GM23338 (cell line): ENCODE measurements at places on chromosomes 3 and 15.

- DNase-seq = no peak
Observed at GRCh38 chr3:77421916-77422315, 382.0 kb downstream of the ROBO2 start.

DNA sequence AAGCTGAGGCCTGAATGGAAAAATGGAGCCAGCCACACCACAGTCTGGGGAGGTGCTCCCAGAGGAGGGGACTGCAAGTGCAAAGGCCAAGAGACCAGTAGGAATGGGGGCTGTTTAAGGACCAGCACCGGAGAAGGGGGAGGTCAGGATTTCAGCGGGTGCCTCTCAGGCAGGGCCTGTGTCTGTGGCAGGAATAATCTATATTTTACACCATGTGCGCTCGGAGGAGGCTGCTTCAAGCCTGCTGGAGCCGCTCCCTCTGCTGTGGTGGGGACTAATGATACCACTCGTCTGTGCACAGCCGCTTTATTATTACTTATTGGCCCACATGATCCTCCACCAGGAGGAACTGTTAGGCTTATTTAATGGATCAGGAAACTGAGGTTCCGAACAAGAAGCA is 45.3 kb downstream of the TPRA1 start:
- DNase-seq = no peak

DNA sequence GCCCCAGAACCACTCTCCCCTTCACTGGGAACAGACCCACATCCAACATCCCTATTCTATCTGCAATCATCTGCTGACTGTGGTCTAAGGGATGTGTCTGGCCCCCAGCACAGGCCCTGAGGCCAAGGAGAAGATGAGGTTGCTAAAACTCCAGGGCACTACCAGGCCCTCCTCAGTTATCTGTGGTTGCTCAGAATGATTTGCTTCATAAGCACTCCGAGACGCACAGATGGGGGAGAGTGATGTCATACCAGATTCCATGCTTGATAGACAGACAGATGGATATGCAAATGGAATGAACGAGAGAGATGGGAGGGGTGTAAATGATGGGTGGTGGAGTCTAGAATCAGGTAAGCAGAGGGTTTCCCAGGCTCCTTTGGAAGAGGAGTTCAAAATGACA is 57.8 kb downstream of the CEMIP start:
- no peak for DNase-seq

DNA sequence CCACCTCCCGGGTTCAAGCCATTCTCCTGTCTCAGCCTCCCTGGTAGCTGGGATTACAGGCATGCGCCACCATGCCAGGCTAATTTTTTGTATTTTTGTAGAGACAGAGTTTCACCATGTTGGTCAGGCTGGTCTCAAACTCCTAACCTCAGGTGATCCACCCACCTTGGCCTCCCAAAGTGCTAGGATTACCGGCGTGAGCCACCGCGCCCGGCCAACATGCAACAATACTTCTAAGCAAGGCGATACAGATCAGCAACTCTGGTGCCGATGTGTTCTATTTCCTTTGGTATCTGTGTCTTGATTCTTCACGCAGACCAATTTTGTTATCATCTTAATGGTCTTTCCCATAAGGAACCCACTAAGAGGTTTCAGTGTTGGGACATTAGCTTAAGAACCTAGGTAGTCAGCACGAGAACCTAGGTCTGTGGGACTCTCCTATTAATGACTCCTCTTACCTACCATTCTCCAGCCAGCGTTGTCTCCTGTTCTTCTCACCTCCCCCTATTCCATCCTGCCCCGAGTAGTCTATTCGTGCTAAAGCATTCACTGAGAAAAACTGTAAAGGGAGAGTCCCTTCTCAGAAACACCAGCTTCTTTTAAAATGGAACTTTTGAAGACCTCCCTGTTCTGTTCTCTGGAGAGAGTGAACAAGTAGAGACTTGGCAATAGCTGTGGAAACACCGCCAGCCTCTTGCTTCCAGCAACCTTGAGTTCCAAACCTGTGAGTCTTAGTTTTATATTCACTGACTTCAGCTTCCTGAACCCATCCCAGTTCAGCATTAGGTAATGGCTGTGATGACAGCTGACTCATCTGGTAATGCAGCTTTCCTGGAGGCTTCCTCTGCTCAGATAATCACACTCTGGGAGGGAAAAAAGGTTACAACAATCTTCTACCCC is 61.2 kb downstream of the TSC22D2 start:
- DNase-seq = no peak

DNA sequence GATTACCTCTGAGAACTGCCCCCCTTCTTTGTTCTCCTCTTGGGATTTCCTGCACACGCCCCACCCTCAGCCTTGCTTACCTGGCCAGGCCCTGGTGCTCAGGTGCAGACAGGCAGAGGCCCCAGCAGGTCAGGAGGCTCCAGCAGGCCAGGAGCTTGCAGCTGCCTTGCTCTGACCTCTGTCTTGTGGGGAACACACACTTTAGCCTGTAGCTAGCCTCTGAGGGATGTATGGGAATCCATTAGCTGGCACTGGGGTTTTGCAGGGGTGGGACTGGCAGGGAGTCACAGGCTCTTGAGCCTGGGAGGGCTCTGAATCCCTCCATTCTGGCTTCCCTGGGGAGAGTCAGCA is 2.7 kb downstream of the SMAD6 start:
- DNase-seq = no peak

GRCh38 chr15:96858694-96859093 is 528.2 kb downstream of the NR2F2 start:
- DNase-seq = no peak

GRCh38 chr15:71148048-71148447 is 32.8 kb downstream of the THSD4 start:
- DNase-seq = no peak

DNA sequence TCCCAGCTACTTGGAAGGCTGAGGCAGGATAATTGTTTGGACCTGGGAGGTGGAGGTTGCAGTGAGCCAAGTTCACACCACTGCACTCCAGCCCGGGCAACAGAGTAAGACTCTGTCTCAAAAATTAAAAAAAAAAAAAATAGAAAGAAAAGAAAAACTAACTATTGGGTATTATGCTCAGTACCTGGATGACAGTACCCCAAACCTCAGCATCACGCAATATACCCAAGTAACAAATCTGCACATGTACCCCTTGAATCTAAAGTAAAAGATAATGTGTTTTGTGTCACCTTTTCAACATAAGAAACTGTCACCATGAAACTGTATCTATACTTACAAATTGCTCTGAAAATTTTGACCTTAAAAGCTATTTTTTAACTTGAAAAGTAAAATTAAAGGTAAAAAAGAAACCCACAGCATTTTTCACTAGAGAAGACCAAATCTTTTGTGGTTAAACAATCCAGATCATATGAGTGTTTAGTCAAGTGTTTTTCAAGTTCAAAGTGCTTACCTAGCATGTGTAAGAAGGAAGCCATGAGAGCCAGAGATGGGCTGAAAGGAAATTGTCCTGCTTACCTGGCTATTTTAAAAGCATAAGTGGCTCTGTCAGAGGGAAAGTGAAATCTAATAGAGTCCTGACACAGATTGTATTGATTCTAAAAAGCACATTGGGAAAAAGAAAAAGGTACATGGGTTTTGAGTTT is 50.5 kb downstream of the MYO1E start:
- no peak for DNase-seq

- no peak for DNase-seq
Observed at GRCh38 chr15:44971036-44971435, 14.5 kb downstream of the TERB2 start.

DNA sequence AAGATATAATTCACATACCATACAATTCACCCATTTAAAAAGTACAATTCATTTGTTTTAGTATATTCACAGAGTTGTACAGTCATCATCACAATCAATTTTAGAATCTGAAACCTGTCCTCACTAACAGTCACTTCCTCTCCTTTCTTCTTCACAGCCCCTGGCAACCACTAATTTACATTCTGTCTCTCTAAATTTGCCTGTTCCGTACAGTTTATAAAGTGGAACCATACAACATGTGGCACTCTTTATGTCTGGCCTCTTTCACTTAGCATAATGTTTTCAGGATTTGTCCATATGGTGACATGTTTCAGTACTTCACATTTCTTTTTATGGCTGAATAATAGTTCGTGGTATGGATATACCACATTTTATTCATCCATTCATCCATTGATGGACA is 22.7 kb downstream of the ERICH6 start:
- no peak for DNase-seq

DNA sequence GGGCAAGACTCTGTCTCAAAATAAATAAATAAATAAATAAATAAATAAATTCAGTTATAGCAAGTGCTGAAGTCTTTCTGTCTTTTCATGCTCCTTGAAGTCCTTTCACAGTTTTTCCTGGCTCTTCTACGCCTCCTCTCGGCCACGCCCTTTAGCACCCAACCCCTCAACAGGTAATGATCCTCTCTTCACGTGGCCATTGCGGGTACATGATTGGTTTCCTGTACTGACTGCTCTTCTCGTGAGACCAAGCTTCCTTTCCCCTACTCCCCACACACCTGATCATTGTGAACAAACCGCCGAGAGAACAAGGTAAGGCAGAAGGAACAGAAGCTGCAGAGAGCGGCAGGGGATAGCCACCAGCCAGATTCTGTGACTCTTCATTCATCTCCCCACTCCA is 2.3 kb upstream of the ZNF774 start:
- peak; percentile 23 for DNase-seq

DNA sequence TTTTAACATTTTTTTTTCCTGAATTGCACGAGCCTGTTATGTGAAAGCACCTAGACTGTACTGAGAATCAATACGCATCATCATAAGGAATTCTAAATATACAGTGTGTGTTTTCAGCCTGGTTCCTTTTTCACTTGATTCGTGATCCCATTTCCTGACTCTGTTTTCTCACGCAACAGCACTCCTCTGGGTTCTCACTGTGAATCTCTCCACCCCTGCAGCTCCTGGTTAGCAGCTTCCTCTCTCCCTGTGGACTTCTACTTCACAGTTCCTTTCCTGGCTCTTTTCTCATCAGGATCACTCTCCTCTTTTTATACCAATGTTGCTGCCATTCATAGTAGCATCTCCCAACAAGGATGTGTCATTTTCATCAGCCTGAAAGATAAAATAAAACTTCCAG is 297.2 kb downstream of the CADM2 start:
- peak; percentile 11 for DNase-seq

DNA sequence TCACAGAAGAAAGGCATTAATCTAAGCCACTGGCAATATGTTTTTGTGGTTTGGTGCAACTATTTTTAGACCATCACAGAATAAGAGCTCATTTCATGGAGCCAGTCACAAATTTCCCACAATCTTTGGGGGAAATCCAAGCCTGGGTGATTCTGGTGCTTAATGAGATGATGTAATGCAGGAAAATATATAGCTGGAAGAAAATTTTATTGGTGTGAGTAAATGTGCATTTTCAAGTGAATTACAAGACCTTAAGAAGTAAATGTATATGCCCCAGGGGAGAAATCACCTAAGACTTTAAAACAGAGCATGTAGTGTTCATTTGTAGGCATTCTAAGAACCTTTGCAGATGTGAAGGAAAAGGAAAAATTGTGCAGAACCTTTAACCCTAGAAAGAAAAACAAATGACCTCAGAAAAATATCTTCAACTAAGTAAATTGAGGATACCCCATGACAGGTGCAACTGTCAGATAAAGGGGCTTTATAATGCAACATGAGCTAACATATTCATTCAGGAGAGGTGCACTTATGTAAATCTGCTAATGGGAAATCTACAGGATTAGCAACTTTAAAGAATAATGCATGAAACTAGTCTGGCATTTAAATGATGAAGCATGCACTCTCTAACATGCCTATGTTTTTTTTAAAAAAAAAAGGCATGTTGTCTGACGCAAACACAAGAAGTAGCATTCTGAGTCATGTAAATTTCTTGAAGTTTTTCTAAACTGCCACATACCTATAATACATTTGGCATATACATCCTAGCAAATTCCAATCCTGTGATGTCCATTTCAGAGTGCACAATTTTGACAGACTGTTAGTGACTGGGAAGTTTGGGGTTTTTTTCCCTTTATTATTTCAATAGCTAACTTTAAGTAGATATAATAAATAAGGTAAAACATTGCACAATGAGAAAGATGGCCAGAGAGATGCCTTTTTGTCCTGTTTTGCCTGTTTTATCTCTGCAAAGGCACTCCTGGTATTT is 105.1 kb downstream of the MEX3B start:
- no peak for DNase-seq

- DNase-seq = no peak
Observed at GRCh38 chr3:43759938-43760337, 69.2 kb downstream of the ABHD5 start.

DNA sequence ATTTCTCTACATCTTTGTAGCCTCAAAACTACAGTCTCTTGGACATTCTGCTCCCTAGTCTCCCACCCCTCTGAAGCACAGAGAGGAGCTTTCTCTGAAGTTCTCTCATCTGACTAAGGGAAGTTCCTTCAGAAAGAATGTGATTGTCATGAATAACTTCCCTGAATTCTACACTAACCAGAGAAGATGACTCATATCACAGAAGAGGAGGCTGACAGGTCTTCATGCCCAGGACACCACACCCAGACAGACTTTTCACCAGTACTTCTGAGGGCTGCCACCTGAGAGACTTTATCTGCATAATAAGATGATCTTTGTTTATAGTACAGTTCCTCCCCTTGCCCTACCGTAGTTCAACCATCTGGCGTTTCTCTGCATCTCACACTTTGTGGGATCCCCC is 52.8 kb downstream of the CDIN1 start:
- no peak for DNase-seq
